ENCODE measurements at places on chromosomes 5 and 9.
A peak's percentile ranks its signal among the peaks of the same experiment; 100 is the strongest.

GRCh38 chr5:136053336-136054141 is 24.8 kb downstream of the TGFBI start:
- no peak for DNase-seq

DNA sequence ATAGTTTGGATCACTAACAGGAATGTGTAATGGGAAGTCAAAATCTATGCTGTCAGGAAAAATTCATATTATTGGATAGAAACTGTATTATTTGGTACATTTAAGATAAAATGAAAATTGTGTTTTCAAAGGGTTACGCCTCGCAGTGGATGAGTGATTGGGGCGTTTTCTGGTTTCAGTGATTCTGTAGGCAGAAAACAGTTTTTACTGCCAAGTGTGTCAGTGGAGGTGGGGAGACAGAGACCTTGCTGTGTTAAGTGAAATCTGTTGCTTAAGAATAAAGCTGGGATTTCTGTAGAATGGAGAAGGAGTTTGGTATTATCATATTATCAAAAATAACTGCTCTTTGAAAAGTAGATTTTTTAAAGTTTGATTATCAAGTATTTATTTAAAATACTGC is 69.7 kb downstream of the GHR start:
- no peak for DNase-seq

DNA sequence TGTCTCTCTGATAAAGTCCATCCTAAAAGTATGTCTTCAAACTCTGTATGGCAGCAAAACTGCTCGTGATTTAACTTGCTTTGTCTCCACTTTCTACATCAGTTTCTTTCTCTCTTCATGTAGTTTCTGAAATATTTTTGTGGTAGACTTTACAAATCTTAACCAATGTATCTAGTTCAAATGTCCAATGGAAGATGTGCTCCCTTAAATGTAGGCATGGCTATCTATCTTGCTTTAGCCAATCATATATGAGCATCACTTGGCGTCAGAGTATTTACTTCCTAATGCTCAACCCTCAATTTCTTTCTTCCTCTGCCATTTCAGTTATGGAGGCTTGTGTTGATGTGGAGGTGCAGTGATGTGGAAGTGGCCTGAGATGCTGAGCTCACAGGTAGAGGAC is 206.1 kb upstream of the ZNF608 start:
- no peak for DNase-seq

DNA sequence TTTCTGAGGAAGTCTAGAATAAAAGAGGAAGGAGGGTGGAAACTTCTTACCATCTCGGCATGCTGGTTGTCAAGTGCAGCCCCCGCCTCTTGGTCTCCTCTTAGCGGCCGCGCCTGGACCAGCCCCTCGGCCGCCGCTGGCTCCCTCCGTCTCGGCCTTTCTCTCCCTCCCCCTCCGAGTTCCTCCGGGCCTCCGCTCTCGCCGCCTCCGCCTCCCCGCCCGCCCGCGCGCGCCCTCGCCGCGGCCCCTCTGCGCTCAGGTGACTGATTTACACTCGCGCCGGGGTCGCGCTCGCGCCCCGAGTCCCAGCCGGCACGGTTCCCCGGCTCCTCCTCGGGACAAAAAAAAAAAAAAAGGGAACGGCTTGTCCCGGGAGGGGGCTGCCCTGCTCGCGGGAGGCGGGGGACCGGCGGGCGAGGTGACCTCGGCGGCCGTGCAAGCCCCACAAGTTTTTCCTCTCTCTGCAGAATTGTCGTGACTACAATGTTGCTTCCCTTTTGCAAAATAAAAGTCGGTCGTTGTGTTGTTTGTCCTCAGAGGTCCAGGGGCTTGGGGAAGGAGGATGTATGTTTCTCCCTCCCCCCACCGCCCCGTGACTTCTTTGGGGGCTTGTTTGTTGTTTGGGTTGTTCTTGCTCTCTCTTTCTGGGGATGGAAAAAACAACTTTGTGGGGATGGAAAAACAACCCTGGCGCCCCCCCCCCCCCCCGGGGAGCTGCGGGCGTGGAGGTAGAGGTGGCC is at the start of gene BNC2:
Gene BNC2 (minus strand): TSS at position 75 of the 740 bp plus-strand sequence. CDS start 22 bp downstream, at position 53.
- DNase-seq, result no peak

GRCh38 chr9:130473566-130473965 is 28.8 kb downstream of the ASS1 start:
- no peak for DNase-seq

- DNase-seq, result no peak
Observed at GRCh38 chr9:87471746-87472145, 25.9 kb upstream of the DAPK1 start.

DNA sequence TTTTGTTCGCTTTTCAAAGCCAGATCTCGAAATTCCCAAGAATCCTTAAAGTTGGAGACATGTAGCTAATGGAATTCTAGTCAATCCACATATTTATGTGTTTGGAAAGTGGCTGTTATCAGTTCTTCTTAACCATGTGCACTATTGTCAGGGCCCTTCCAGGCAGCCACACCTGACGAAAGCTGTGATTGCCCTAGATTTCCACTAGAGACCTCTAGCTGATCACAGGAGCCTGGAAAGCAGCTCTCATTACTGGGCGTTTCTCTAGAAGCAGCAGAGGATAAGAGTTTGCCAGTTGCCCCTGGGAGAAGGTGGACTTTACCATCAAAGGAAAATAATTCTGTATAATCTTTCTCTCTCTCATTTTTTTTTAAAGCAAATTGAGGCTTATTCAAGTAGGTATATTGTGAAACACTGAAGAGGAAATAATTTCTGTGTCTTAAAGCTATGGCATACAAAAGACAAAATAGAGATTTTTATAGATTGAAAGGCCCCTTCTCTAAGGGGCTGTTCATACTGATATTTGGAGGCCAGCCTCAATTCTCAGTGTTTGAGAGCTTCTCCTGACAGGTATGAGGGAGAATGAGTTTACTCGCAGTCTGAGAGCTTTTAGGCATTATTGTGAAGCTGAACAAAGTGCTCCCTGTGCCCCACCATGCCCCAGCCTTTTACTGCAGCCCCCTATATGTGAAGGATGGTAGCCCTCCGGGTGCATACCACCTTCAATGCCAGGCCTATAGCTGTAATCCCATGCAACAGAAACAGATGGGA is 405.4 kb upstream of the ACTBL2 start:
- DNase-seq, result peak; percentile 44

GRCh38 chr9:14482856-14483255 is 168.9 kb upstream of the NFIB start:
- no peak for DNase-seq

GRCh38 chr5:71882826-71883741 is 164.0 kb downstream of the CARTPT start:
- DNase-seq, result peak; percentile 81

- no peak for DNase-seq
Observed at GRCh38 chr5:149154650-149155049, 13.4 kb downstream of the ABLIM3 start.

- no peak for DNase-seq
Observed at GRCh38 chr5:3348576-3349535, 246.8 kb upstream of the IRX1 start.

GRCh38 chr5:113117543-113118115 is 141.0 kb downstream of the DCP2 start:
- DNase-seq, result peak; percentile 26

- DNase-seq, result no peak
Observed at GRCh38 chr5:169300468-169301385, at the start of gene SLIT3. Gene SLIT3 (minus strand): TSS chr5:169301139. CDS start chr5:169300709, 430 bp downstream.

GRCh38 chr5:133203317-133204305 is 151.8 kb downstream of the HSPA4 start:
- no peak for DNase-seq

DNA sequence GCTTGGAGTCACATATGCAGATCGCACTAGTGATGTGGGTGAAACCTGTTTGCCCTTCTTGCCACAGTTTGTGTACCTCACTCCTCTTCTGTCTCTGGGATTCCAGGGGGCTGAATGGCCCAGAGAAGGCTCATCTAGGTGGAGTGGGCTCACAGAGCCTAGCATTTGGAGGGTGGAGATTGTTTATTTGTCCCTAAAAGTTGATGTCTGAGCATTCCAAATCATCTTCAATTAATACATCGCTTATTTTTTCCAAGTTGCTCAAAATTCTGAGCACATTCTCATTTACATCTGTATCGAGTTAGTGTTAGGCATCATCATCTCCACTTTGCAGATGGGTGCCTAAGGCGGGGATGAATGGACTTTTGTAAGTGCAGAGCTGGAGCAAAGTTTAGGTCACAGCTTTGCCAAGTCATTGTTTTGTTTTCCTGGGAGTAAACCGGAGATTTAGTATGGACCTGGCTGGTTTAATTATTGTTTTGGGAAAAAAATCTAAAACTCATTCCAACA is 2.0 kb downstream of the ABL1 start:
- no peak for DNase-seq

DNA sequence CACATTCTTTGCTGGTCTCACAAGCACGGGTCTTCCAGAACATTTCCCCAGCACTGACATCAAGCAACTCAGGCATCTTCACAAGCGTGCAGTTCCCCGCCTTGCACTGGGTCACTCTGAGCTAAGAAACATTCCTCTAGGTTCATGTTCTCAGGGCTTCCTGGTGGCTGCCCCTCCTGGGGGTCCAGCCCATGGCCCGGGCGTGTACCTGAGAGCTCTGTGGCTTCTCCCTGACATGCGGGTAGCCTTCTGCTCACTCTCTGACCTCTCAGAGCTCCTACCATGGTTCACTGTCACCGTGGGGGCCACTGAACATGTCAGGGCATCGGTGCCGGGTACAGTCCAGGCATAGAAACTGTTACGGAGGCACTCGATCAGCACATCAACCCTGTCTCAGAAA is 87.5 kb downstream of the OLFM1 start:
- DNase-seq, result no peak

DNA sequence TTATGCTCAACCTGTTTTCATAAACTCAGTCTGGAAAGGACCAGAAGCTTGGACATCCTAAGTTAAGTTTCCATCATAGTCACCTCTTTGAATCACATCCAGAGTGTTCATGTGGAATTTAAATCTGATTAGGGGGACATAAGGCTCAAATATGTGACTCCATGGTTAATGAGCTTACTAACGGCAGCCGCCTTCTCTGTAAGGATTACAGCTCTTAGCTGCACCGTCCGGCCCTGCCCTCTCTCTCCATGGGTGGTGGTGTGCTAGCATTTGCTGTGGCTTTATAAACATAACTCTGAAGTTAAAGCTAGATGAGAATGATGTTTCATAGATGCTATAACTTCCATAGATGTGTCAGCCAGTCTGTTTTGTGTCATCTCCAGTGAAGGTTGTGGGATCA is 156.5 kb downstream of the TRIO start:
- no peak for DNase-seq

DNA sequence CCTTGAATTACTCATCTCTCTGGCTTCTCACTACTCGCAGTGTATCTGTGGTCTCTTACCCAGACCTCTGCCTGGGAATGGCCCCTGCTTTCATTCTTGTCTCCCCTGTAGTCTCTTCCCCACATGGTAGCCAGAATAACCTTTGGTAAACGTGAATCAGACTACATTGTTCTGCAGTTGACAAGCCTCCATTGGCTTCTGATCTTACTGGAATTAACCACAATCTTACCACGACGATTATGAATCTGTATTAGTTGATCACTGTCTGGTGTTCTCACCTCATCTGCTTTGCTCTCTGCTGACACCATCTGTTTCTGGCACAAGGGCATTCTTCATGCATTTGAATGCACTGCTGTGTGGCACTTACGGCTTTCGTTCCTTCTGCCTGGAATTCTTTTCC is 781.2 kb downstream of the MTRR start:
- DNase-seq, result no peak

GRCh38 chr9:109875495-109876129 is 95.6 kb downstream of the PALM2AKAP2 start:
- no peak for DNase-seq

DNA sequence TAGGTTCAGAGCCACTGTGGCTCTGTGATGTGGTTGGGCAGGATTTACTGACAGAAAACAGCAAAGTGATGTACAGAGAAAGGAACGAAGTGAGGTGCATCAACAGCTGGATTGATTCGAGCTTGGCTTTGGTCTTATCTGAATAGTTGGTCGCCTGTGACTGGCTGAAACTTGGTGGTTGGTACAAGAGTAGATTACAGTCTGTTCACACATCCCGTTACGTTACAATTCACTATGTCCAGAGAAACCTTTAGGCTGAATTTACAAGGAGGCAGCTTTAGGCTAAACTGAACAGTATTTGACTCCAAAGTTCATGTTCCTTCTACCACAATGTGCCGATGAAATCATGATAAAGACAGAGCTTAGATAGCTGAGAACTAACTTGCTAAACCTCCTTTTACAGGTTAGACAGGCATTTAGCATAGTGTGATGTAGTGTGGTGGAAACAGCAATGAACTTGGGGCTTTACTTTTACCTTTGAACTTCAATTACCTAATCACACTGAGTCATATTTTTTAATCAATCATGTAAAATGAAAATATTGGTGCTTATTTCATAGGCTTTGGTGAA is 210.2 kb upstream of the PUM3 start:
- DNase-seq, result no peak

GRCh38 chr5:113235884-113236283 is 198.9 kb downstream of the TSSK1B start:
- DNase-seq, result no peak

DNA sequence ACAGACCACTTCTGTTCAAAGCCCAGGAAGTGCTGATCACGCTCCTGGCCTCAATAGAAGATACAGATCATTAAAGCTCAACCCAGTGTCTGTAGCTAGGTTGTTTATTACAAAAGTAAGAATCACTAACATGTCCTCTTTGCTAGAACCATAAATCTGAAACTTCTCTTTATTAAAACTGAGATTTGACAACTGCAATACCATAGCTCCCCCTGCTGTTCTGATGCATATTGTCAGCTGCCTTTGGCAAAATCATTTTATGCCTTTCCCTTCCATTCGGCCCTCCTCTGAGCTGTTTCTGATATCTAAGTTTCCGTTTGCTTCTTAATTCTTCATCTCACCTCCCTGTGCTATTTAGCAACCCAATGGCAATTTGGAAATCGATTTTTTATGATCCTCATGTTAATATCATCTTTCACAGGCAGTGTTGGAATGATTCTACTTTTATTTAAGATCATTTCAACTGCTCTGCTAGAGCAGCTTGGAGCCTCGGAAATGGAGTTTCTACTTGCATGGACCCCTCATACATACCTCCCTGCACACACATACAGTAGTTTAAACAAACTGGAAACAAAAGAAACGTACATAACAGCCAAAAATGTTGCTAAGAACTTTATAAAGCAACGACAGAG is 998.8 kb downstream of the MAT2B start:
- DNase-seq, result peak; percentile 3

DNA sequence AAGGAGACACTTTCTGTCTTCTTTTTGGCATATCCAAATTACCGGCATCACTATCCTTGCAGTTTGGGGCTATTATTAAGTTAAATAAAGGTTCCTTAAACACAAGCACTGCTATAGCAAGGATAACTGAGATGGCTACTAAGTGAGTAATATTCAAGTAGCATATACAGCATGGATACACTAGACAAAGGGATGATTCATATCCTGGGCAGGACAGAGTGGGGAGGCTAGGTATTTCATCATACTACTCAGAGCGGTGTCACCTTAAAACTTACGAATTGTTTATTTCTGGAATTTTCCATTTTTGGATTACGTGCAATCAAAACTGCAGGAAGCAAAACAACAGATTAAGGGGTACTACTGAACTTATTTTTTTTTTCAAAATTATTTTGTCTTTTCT is 54.1 kb downstream of the FER start:
- DNase-seq, result no peak

- no peak for DNase-seq
Observed at GRCh38 chr9:86488794-86489193, 134.6 kb upstream of the TUT7 start.
